Lung (tissue), 17 donors: ENCODE measurements at places on chromosomes 5 and 9.

- peak; percentile 62 for DNase-seq
Observed at GRCh38 chr9:1005043-1005667, 28.7 kb downstream of the DMRT3 start.

- no peak for DNase-seq
Observed at GRCh38 chr5:139369181-139369580, 13.9 kb downstream of the SLC23A1 start.

GRCh38 chr5:154410786-154411185 is 35.0 kb upstream of the SAP30L start:
- DNase-seq: no peak

- peak; percentile 86 for DNase-seq
Observed at GRCh38 chr9:136328622-136329041, 1.3 kb downstream of the GPSM1 start.

- DNase-seq: no peak
Observed at GRCh38 chr5:170545811-170546210, 42.0 kb downstream of the KCNIP1 start.

DNA sequence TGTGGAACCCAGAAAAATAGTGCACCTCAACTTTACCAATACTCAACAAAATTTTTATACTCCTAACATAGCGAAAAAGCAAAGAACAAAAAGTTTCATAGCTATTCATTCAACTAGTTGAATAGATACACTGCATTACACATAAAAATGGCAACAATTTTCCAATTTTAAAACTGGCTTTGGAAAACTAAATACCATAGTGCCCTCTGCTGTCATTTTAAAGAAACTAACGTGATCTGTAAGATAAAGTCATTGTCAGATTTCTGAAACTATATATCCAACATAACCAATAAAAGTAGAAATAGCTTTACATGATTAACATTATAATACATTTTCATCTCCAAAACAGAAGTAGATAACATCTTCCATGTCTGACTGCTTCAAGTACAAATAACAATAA is 31.6 kb downstream of the DTWD2 start:
- no peak for DNase-seq

DNA sequence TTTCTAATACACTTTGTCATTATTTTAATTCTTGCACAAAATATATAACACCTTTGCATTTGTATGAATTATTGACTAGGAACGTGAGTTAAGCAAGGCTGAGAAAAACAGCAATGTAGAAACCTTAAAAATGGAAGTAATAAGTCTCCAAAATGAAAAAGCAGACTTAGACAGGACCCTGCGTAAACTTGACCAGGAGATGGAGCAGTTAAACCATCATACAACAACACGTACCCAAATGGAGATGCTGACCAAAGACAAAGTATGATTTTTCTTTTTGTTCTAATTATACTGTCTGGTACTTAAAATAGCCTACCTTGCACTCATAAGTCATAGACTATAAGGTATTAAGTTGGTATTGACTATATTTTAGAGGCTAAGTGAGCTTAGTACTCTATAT is 34.4 kb downstream of the RAD50 start:
- no peak for DNase-seq

DNA sequence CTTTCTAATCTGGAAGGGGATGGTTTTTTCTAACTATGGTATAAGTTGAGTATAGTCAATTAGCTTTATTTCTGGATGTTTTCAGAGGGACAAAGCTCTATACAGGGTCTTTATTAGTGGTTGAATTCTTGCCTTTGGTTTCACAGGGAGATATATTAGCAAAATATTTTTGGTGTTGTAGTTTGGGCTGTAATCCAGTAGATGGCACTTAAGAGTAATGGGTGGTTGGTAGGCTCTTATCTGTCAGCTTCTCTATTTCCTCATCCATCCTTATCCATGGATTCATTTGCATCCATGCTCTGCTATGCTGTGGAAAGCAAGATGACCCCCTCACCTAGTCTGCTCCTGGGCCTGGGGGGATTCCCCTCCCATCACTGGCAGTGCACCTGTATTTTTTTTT is 363.6 kb upstream of the CYLC2 start:
- no peak for DNase-seq

- DNase-seq: no peak
Observed at GRCh38 chr5:168408561-168409305, 77.5 kb upstream of the RARS1 start.
